ENCODE measurements at places on chromosomes 5 and 9.

DNA sequence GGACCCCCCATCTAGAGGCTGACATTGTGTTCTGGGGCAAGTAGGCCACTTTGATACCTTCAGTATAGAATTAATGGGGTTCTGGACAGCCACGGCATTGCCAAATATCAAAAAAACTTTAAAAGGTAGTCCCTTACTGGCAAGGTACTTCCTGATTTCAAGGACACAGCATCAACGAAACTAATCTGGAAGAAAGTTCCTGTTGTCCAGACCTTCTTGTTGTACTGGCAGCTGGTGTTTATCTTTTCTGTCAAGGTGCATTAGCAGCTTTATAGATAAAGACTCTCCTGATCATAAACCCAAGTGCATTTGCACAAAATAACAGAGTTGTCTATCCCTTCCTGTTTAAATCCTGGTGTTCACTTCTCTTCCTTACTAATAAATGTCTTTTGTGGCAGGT, 23.7 kb upstream of the GOLGA1 start:
- no peak for DNase-seq

- no peak for DNase-seq
Measured at GRCh38 chr9:126431077-126431742, 104.6 kb downstream of the MVB12B start.

- no peak for DNase-seq
Measured at GRCh38 chr5:73447530-73448462, 781 bp downstream of the FOXD1 start.

DNA sequence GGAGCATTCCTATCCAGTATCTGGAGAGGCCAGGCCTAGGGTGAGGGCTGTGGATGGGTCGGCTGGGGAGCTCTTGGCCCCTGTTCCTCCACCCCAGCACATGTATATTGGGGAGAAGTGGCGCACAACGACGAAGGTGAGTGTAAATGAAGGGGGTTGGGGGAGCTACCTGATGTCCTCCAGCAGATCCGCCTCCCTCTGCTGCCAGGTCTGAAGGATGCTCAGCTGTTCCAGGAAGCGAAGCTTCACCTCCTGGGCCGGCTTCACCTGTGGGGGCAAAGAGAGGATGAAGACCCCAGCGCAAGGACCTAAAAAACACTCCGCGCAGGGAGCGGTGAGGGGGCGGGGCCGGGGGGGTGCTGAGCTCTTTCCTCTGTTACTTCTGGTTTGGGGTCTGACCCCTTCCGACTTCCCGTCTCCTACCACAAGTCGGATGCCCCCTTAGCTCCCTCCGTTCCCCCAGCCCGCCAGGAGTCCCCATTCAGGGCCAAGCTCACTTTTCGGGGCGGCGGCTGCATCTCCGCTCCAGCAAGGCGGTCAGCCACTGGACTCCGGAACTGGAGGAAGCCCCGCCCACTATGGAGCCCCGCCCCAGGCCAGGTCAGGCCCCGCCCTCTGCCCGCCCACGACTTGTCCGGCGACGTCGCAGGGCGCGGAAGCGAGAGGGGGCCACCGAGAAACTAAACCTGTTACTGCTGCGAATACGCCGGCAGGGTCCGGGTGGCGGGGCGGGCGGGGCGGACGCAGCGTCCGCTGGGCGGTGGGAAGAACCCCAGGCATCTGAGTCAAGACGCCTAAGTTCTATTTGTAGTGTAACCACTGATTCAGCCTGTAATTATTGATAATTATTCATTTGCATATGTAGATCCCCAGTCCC, at the start of gene FCHSD1:
FCHSD1 (minus strand) TSS at position 568 of the 877 bp plus-strand sequence; CDS start at position 518, 50 bp downstream.
- peak; percentile 43 for DNase-seq

DNA sequence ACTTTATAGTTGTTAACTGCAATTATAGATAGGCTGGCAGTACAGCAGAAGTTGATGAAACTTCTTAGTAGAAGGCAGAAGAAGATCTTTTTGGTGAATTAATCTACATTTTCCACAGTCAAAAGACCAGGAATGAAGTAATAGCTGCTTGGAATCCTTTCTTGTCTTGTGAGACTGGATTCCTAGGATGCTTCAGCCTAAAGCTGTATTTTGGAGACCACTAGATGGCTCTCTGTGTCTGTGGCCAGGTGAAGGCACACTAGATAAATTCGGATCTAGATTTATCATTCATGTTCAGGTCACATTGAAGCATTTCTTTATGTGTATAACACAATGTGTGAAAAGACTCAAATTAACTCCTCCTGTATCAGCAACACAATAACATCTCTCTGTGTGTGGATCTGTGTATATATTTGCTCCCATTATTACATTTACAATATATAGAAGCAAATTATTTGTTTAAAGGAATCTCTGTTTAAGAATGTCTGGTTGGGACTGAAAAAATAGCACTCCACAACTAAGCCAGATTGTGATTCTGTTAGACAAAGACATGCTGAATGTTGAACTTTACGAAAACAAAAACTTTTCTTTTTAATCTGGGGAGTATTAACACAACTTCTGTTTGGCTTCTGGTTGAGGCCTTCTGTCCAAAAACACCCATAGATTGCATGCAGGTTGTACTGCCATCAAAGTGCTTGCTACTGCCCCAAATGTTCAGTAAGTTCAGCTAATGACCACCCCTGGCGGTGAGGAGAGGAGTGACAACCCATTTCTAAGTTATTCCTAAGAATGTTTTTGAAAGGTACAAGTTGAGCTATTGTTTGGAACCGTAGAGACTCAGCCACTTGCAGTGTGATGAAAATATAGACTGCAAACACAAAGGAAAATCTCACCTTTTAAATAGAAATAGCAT, 10.6 kb downstream of the GRIN3A start:
- no peak for DNase-seq

DNA sequence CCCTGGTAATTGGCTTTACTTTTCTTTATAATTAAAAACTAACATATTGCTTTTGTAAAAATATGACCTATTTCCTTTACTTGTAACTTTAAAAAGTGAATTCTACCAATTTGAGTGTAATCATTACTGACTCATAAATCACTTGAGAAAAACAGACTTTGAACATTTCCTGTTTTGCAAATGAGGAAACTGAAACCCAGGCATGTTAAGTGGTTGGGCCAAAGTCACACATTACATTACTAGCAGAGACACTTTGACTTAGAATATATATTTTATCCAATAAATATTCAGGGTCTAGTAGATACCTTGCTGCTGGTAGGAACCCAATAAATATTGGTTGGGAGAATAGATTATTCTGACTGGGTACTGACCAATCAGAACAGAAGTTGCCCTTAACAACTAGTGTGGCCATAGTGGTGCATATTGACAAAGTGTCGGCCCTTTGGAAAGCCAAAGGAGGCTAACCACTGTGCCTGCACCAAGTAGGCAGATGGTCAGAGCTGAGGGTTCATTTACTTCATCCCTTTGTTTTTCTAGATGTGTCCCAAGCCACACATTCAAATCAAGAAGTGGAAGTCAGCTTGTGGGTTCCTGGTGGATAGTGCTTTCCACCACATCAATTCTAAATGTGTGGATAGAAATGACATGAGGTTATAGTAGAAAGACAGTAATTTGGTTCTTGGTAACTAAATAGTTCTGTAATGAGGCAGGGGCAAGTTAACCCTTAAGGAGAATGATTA, 365.1 kb upstream of the RIOK2 start:
- DNase-seq, result no peak

DNA sequence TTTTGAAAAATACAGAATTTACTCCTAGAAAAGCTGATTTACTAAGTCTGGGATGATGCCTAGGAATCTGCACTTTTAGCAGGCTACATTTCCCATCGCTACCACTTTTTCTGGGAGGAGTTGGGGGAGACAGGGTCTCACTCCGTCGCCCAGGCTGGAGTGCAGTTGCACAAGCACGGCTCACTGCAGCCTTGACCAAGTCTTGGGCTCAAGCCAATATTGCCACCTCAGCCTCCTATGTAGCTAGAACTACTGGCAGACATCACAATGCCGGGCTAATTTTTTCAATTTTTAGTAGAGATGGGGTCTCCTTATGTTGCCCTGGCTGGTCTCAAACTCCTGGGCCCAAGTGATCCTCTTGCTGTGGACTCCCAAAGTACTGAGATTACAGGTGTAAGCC, 85.9 kb downstream of the NR6A1 start:
- no peak for DNase-seq

DNA sequence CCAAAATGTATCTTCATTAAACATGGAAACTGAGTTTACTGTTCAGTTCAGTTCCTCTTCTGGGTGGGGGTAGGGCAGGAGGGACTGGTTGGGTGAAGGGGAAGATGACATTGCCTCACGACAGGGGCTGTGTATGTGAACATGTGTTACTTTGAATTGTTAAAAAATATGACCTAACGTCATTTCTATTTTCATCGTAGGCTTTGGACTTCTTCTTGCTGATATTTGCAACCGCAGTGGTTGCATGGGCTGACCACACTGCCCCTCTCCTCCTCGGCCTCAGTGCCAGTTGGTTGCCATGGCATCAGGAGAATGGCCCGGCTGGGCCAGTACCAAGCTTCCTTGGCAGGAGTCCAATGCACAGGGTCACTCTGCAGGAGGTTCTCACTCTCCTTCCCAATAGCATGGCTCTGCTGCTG, 41.5 kb downstream of the HACD4 start:
- no peak for DNase-seq

- DNase-seq, result peak; percentile 50
Measured at GRCh38 chr9:72363908-72364678, 915 bp downstream of the ZFAND5 start.

DNA sequence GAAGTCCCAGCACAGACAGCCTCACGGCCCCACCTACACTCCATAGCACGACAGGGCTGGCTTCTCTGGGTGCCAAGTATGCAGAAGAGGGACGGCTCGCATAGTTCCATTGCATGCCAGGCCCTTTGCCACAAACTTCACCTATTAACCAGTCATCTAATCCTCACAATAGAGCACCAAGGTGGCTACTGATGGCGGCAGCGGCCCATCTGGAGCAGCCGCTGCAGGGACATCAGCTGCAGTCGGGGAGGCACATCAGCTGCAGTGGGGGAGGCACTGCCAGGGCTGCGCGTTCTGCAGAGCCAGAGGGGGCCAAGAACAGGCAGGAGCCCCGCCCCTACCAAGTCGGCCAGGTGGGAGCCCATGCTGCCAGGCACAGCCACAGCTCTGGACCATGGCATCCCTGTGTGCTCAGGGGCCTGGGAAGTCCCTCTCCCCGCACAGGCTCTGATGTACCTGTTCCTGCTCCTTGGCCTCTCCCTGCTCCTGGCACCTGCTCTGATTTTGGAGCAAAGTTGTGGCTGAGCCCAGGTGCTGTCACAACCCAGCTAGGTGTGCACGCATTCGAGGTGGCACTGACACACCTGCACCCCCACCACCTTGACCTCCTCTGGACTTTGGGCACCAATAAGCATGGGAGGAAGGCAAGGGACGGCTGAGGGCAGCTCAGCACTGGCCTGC, 61.5 kb upstream of the SYNPO start:
- DNase-seq, result no peak

GRCh38 chr9:36053971-36054370, 17.3 kb downstream of the RECK start:
- no peak for DNase-seq

- DNase-seq, result no peak
Measured at GRCh38 chr9:74528207-74528606, 31.1 kb downstream of the RORB start.

DNA sequence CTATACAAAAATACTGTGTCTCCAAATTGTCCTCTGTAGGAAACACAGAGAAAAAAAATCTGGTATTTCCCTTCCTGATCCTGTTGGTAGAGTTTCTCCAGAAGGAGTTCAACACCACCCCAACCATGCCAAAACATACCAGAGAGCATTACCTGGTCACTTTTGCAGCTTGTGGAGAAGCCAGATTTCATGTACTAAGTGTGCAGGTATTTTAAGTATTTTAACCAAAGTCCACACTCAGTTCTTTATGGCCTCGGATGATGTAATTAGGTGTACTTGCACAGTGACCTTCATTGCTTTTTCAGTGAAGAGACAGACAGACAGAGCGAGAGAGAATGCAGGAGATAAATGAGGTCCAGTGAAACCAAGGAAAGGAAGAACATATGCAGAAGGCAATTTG, 2046.8 kb upstream of the CDH9 start:
- DNase-seq, result no peak

GRCh38 chr5:174549254-174549653, 175.1 kb upstream of the MSX2 start:
- no peak for DNase-seq

- no peak for DNase-seq
Measured at GRCh38 chr5:84115727-84116126, 269.0 kb downstream of the EDIL3 start.

DNA sequence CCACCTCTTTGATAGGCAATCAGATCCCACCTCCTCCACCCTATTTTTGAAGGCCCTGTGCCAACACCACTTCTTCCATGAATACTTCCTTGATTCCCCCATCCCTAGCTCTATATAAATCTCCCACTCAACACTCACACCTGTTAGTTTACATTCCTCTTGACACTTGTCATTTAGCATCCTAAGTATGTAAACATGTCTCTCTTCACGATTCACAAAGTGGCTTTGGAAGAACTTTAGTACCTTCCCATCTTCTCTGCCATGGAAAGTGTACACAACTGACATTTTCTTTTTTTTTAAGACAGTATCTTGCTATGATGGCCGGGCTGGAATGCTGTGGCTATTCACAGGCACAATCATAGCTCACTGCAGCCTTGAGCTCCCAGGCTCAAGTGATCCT, 1.5 kb upstream of the FXN start:
- DNase-seq, result no peak

DNA sequence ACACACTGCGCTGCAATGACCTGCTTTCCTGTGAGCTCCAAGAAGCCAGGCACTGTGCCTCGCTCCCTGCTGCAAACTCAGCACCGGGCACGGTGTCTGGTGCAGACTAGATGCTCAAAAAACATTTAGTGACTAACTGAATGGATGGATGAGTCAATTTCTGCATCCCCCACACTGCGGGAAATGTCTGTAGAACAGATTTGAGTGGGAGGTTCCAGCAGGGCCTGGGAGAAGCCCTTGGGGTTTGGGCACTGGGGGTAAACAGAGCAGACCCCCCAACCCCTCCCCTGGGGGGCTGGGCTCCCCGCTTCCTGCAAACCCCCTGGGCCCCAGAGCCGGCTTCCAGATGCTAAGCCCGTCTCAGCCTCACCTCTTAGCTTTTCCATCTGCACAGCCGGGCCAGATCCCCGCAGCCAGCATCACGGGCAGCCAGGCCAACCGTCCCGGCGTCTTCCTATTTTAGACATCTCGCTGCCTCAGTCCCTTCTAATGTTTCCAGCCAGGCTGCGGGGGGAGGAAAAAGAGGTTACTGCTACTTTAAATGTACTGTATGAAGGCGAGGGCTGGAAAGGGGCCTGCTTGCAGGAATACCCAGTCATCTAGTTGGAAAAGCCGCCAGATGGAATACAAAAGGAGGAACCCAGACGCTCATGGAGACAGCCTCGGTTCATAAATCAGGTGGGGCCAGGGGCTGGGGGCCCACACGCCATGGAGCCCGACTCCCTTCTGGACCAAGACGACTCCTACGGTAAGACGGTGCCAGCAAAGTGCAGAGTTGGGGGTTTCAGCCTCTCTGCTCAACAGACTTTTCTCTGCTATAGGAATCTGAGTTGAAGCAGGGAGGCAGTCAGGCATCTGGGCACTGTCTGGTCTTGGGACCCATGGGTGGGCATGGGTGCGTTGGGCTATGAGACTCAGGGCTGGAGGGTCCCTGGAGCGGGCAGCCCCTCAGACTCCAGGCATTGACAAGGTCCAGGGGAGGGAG, 67.1 kb upstream of the GGTA1 start:
- DNase-seq, result peak; percentile 47

Data from stromal cell of bone marrow (primary cell).